ENCODE measurements at places on chromosomes 5 and 9.
A peak's percentile ranks its signal among the peaks of the same experiment; 100 is the strongest.

- no peak for DNase-seq
These were observed 156.1 kb downstream of the SNX18 start for GRCh38 chr5:54673523-54674225.

DNA sequence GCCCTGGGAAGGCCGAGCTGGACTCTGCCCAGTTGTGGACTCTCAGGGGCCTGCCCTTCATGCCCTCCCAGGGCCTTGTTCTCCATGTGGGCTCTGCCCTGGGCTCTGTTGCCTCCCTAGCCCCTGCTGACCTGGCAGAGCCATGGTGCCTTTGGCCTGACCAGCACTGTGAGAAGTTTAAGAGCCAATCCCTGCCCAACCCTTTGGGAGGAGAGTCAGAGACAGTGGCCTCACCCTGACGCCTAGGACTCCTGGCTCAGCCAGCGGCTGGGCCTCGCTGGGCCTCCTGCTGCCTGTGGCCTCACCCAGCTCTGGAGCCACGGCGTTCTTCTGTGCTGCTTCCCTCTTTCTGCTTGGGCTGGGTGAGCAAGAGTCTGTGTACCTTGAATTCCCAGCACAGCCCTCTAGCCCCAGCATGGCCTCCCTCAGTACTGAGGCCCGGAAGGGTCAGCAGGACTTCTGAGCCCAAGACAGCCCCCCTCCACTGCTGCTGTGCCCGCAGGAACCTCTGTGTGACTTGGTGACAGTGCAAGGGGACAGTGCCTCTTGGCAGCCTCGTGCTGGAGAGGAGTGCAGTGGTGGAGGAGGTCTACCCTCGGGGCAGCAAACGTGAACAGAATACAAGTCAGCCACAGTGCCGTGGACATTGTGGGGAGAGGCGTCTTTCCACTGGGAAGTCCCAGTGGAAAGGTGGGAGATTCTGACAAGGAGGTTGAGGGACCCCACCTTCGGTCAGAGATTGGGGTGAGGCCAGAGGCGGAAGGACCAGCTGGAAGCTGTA, 97.4 kb downstream of the CACNA1B start:
- DNase-seq, result no peak

GRCh38 chr5:79540939-79541338, 27.0 kb upstream of the HOMER1 start:
- no peak for DNase-seq

DNA sequence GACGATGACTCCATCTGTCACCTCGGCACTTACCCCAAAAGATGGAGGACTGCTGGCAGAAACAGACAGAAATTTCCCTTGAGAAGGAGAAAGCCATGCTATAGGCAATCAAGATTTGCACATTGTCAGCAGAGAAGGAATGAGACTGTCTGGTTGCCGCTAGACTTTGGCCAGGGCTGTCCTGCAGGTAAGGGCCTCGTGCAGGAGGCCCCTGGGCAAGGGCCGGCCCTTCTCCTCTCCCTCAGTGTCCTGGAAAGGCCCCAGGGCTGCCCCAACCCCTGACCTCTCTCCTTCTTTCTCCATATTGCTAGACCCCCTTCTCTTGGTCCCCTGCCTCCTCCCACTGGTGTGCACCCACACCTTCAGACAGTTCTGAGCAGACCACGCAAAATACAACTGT, 14.6 kb upstream of the KCNIP1 start:
- DNase-seq, result no peak

GRCh38 chr5:124747791-124748686, 1.6 kb upstream of the ZNF608 start:
- DNase-seq, result no peak

- DNase-seq, result peak; percentile 2
These were observed at the start of gene AIF1L for GRCh38 chr9:131096269-131097125. Gene AIF1L, plus strand, starts transcription at chr9:131096531. Its CDS starts 99 bp downstream, at chr9:131096630.

All from NCI-H524 treated with DMSO at 0.1 percent for 48 hours (cell line).